ENCODE measurements at places on chromosomes 4 and X.
A peak's percentile ranks its signal among the peaks of the same experiment; 100 is the strongest.

DNA sequence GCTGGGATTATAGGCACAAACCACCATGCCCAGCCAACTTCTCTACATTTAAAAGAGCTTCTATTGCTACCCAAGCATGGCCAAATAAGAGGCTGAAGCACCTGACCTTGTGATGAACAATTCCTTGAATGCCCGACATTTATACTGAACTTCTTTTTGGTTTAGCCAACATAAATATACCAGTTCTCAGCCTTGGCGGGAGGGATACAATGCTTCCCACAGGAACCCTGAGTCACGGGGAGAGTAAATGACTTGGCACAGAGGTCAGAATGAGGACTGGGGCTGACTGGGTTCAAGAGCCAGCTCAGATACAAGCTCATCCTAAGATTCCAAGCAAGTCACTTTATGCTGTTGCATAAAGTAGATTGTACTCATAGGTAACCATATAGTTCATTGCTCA is 6.1 kb downstream of the HOPX start:
- DNase-seq = no peak

- DNase-seq = no peak
Observed at GRCh38 chrX:15672881-15673280, 8.3 kb upstream of the CLTRN start.

DNA sequence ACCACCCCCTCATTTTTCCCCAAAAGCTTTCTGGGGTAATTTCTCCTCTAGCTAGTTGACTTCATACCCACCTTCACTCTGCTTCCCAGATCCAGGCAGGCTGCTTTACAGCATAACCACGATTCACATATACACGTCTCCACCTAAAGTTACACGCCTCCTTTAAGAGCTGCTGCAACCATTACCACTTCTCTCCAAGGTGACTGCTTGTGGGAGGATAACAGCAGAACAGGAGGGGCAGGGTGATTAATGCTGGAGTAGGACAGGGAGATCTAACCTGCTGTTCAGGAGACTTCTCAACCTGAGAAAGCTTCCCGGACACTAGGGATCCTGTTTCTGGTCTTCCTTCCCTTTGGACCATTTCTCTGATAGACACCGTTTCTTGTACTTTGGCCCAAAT is 77.4 kb downstream of the MGST2 start:
- DNase-seq = no peak

DNA sequence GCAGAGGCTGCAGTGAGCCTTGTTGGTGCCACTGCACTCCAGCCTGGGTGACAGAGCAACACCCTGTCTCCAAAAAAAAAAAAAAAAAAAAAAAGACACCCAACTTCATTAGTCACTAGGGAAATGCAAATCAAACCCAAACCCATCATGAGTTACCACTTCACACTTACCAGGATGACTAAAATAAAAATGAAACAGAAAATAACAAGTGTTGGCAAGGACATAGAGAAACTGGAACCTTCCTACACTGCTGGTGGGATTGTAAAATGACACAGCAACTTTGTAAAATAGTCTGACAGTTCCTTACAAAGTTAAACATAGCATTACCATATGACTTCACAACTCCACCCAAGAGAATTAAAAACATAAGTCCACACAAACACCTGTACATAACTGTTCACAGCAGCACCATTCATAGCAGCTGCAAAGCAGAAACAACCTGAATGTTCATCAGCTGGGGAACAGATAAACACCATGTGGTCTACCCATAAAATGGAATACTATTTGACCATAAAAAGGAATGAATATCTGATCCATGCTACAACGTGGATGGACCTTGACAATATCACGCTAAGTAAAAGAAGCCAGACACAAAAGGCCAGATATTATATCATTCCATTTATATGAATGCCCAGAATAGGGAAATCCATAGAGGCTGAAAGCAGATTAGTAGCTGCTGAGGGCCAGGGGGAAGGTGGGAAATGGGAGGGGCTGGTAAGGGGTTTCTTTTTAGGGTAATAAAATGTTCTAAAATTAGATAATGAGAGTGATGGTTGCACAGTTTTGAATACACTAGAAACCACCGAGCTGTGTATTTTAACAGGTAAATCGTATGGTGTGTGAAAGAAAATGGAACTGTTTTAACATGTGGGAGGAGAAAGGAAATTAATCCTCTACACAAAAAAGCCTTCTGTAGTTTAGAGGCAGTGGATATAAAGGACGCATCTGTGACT is 18.3 kb downstream of the CD99L2 start:
- no peak for DNase-seq

DNA sequence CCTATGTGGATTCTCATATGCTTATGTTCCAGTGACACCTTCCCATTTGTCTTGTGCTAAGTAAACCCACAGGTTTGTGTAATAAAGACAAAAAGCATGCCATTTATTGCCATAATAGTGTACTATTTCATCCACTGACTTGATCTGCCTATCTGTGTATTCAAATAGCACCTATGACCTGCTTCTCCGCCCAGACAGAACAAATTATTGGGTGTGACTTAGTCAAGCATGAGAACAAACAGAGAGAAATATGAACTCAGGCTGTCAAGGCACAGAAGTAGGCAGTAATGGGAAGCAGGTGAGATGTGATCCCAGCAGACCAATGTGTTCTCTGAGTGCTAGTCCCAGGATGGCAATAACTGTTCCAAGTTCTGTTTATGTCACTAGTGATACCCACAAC is 25.4 kb downstream of the ELOVL6 start:
- DNase-seq = peak; percentile 49

- DNase-seq = no peak
Observed at GRCh38 chr4:66972087-66972486, 573.2 kb downstream of the CENPC start.

DNA sequence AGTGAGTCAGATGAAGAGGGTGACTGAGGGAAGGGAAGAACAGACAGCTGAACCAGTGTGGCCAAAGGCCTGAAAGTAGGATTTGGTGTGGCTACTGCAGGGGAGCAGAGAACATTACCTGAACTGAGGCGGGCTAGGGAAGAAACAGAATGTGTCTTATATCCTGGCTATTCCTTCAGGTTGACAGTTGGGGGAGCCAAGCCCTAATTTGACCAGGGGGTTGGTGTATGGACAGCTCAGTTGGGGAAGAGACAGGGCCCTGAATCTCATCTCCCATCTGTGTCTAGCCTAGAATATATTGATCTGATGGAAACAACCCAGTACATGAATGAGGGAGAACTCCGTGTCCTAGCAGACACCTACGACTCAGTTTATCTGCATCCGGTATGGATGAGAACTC is 4.2 kb downstream of the HDAC6 start:
- DNase-seq = no peak

DNA sequence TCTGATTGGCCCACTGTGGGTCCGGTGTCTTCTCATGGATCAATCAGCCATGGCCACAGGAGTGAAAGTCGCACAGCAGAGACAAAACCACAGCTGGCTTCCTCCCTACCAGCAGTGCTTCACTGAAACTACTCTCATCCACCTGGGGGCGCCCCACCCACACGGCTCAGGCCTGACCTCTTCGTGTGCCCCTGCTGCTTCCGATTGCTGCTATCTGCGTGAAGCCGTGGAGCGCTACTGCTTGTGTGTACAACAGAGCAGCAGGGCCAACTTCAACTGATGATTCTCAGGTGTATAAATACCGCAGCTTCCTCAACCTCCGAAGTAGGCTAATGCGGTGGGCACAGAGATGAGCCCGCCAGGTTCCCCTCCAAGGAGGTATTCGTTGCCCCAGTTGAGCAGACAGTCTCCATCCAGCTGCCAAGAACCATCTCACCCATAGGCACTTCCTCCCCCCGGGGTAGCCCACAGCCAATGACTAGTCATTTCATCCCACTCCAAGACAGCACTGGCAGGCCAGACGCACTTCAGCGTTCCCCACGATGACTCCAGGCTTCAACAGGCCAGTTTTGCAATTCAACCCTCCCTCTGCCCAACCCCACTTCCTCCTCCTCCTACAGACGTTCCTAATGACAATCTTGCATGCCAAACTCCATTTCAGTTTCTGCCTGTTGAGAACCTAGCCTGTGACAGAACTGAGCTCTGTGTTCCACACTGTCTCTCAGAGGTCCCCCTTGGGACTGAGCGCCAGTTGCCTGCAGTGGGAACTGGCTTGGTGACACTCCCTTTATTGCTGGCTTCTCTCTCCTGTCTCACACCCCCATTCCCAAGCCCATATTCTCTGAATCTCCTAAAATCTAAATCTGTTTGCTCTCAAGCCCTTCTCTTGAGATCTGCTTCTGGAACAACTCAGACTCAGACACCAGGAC is 41.3 kb upstream of the ATP6AP2 start:
- DNase-seq = no peak

GRCh38 chrX:108590496-108590895 is 145.9 kb downstream of the IRS4 start:
- DNase-seq = no peak

- DNase-seq = no peak
Observed at GRCh38 chrX:27660878-27661277, 70.7 kb downstream of the DCAF8L2 start.

DNA sequence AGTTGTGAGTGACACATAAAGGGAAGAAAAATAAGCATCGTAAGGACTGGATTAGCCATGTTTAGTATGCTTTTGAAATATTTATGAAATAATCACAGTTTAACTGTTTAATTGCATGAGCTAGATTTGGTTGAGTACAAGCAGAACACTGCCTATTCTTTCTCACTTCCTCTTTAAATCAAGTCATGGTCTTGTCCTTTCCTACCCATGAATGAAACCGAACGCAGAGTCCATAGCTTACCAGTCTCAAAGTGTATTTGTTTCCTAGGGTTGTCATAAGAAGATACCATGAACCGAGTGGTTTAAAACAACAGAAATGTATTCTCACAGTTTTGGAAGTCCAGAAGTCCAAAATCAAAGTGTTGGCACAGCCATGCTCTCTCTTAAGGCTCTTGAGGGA is 684.0 kb upstream of the MAGEB2 start:
- DNase-seq = no peak

DNA sequence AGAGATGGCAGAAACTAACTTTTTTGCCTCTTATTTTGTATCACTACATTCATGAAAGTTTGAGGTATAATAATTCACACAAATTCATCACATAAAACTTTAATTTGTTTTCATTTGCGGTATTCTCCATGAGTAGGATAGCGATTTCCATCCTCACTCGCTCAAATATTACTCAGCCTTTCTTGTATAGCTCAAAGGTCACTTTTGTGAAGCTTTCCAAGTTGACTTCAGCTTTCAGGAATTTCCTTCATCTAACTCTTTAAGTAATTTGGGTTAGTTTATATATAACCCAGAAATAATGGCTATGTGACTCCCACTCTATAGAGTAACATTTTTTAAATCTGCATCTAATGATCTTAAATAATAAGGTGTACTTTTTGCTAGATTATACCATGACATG is 314.4 kb downstream of the IL1RAPL1 start:
- DNase-seq = no peak

DNA sequence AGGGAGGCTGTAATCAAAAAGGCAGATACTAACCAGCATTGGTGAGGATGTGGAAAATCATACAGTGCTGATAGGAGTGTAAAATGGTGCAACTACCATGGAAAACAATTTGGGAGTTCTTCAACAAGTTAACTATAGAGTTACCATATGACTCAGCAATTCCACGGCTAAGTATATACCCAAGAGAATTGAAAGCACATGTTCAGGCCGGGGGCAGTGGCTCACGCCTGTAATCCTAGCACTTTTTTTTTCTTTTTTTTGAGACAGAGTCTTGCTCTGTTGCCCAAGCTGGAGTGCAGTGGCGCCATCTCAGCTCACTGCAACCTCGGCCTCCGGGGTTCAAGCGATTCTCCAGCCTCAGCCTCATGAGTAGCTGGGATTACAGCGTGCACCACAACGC is 15.0 kb upstream of the CD99L2 start:
- no peak for DNase-seq

DNA sequence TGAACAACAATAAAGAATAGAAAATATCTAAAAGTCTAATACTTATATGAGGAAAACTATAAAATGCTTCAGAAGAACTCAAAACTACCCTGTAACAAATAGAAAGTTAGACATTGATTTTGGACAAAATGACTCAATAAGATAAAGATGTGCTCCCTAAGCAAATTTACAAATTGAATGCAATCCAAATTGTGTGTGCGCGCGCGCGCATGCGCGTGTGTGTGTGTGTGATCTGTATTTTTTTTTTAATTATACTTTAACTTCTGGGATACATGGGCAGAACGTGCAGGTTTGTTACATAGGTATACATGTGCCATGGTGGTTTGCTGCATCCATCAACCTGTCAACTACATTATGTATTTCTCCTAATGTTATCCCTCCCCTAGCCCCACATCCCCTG is 320.8 kb upstream of the INTU start:
- DNase-seq = no peak

- DNase-seq = no peak
Observed at GRCh38 chr4:153618833-153619232, 65.2 kb upstream of the TLR2 start.

- peak; percentile 2 for DNase-seq
Observed at GRCh38 chr4:33160126-33160525, 2440.0 kb downstream of the PCDH7 start.

- no peak for DNase-seq
Observed at GRCh38 chr4:11039634-11040131, 355.1 kb upstream of the CLNK start.

- DNase-seq = no peak
Observed at GRCh38 chrX:10798041-10798440, 177.7 kb upstream of the MID1 start.

GRCh38 chrX:153312041-153312440 is 9.5 kb downstream of the PNMA6F start:
- DNase-seq = no peak

DNA sequence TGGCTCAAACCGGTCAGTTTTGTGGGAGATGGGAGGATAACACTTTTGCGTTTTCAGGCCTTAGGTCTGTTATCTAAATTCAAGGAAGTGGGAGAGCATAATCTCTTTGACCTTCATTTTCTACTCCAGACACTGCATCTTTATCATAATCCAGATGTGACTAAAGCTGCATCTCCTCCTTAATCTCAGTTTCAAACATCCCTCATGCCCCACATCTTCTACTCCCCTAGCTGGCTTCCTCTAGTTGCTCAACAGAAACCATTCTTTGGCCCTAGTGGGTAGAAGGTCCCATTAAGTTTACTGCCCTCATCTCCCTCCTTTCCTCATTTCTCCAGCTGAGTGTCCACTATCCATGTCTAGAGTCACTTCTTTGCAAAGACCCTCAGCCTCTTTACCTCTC is 18.8 kb upstream of the RASL11B start:
- no peak for DNase-seq

- DNase-seq = no peak
Observed at GRCh38 chr4:110480746-110481271, 4.9 kb downstream of the ENPEP start.

GRCh38 chr4:7472442-7473013 is 37.8 kb upstream of the PSAPL1 start:
- peak; percentile 22 for DNase-seq

Measured in NCI-H1417 (cell line).